ENCODE measurements at places on chromosomes 5 and 9.

- peak; percentile 43 for DNase-seq
Measured at GRCh38 chr5:144336191-144336961, 165.7 kb downstream of the KCTD16 start.

- DNase-seq: no peak
Measured at GRCh38 chr9:135617991-135618411, 21.3 kb downstream of the GLT6D1 start.

DNA sequence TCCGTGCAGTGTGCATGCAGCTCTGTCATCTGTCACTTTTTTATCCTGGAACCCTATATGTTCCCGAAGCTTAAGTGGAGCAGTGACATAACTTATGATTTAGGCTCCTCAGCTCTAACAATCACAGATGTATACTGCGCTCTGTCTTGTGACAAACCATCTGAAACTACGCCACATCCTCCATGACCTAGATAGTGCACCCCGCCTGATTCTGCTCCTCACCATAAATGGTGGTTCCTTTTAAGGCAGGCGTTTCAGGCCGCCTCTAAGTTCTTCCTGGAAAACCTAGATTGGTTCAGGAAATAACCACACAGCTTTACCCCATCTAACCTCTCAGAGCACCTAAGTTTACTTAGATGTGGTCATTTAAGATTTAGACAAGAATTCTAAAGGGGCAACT lies 372.0 kb downstream of the CDH10 start:
- DNase-seq: no peak

DNA sequence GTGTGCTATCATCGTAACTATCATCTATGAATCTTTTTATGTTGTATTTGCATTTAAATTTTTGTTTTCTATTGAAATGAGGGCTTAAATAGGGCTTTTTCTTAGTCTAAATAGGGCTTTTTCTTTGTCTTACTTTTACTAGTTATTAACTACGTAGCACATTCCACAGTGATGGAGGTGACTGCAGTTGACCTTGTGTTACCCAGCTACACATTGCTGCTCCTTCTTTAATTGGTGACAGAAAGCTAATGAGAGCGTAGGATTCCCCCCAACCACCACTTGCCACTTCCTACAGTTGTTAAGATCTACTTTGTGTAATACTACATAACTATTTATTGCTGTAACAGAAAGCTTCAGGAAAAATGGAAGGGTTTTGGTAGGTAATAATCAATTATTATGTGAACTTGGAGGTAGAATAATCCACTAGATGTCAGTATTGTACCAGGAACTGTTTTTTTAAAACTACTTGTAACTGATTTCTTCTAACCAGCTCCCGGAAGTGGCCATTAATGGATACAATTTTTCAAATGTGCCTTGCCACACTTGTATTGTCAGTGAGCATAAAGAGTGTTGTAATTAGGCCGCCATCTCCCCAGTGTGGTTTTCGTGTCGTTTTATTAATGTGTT lies 18.0 kb downstream of the MTRR start:
- DNase-seq: peak; percentile 50

DNA sequence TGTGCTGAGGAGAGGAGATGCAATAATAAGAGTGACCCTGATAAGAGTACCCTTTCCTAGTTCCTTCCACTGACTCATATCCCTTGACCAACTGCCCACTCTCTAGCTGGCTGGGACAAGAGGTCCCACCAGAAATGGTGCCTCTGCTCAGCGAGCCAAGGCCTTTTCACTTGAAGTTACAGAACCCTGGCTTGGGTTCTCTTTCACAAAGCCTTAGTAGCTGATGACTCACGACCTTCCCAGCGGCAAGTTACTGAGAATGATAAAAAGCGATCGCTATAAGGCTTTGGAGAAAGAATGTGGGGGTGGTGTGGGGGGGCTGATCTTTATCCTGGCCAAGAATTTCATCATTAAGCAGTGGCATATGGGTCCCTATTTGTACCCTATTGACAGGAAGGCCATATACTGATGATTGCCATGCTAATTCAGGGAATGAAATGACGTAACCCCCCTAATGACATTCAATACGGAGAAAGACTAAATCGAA lies 90.3 kb downstream of the FBXO38 start:
- DNase-seq: no peak

GRCh38 chr5:154485850-154486426 lies 7.9 kb upstream of the HAND1 start:
- DNase-seq: no peak

- DNase-seq: no peak
Measured at GRCh38 chr9:78972303-78972999, 599.3 kb upstream of the TLE4 start.

DNA sequence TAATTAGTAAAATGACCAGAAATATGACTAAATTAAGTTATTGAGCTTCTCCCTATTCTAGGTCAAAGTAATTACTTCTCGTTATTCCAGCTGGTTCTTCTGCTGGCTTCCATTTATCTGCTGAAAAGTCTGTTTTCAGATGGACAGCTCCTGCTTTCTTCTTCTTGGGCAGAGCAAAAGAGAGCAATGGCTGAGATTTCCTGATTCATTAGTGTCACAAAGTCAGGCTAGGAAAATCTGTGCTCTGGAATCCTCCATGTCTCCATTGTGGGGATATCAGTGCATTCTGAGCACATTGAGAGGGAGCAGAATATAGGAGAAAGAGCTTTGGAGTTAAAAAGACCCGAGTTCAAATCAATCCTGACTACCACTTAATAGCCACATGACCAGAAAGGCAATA lies 33.7 kb upstream of the NRG2 start:
- DNase-seq: no peak

GRCh38 chr9:10876333-10876732 lies 263.5 kb upstream of the PTPRD start:
- DNase-seq: no peak

DNA sequence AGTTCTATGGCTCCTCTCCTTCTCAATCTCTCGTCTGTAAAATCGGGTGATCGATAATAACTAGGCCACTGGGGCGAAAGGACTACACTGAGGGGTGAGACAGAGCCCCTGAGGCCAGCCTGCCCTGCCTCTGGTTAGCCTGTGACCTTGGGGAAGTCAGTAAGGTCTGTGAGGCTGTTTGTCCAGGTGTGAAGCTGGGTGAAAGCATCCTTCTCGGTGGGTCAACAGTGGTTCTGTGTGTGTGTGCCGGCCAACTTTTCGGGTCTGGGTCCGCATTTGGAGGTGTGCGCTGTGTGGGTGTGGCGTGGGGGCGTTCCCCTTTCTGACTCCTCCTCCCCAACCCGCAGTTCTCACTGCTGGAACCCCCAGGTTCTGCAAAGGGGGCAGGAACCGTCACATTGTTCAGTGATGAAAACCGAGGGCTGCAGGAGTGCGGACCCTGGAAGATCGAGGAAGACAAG lies 5.0 kb upstream of the RNF44 start:
- no peak for DNase-seq

GRCh38 chr9:119905724-119906123 lies 536.5 kb upstream of the BRINP1 start:
- DNase-seq: no peak

- DNase-seq: no peak
Measured at GRCh38 chr9:111197256-111197655, 132.8 kb downstream of the OR2K2 start.

GRCh38 chr5:38396766-38397165 lies 138.4 kb downstream of the EGFLAM start:
- DNase-seq: no peak

DNA sequence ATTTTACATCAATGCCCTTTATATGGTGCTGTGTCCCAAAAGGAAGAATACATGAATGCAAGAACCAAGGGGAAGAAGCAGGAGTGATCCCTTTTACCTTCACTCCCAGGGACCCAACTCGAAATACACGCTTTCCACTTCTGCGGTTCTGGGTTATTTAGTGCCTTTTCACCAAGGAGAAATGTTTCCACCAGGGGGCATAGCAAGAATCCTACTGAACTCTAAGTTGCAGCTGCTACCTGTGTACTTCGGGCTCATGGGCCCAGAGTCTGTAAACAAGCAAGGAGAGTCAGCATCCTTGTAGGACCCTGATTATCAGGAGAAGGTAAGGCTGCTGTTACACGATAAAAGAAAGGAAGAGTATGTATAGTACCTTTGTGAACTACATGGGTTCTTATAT lies 45.7 kb downstream of the DPYSL3 start:
- DNase-seq: no peak
